SJCRH30 (cell line): ENCODE measurements at places on chromosomes 2 and 18.

DNA sequence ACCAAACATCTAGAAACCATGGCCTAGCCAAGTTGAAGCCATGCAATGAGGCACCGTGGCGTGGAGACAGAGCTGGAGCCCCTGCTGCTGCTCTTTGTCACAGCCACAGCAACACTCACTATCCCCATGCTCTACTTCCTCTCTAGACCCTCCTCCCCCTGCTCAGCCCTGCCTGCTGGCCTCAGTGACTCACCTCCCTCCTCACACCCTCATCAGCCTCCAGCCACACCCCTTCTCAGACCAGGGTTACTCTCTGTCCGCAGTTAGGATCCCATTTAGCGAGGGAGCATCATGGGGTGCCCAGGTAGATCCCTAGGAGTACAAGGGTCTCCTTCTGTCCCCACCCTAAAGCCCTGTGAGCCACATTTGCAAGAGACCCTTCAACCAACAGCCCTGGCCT is 25.4 kb upstream of the SOX11 start:
- H3K36me3 ChIP-seq = no peaks in the 10 kb centered on the region
- DNase-seq = no peak
- H3K27ac ChIP-seq = no peak overlapping the region
- no peaks in the 10 kb centered on the region for H3K27me3 ChIP-seq
- no peaks in the 10 kb centered on the region for H3K4me1 ChIP-seq
- no peak overlapping the region for H3K4me3 ChIP-seq

DNA sequence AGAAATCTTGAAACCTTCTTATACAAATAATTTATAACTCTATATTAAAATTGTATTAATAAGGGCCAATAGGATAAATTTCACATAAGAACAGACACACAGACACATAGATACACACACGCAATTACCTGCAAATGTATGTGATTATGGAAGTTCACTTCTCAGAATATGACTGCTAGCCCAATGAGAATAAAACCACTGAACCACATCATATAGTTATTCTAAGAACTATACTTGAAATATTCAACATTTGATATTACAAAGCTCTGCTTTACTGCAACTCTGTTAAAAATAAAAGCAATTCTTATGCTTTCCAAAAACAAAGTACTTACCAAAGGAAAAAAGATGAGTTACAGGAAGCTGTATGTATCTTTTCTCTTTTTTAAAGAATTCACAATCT is 51.1 kb downstream of the PGAP1 start:
- DNase-seq = no peak
- H3K27me3 ChIP-seq = no peaks in the 10 kb centered on the region
- H3K4me1 ChIP-seq = no peaks in the 10 kb centered on the region
- H3K4me3 ChIP-seq = no peak overlapping the region

- H3K4me3 ChIP-seq = no peak overlapping the region
- no peaks in the 10 kb centered on the region for H3K36me3 ChIP-seq
Observed at GRCh38 chr2:166184789-166185188, 57.0 kb upstream of the SCN1A start.

GRCh38 chr2:99698896-99699295 is 209.1 kb upstream of the REV1 start:
- H3K36me3 ChIP-seq = no peaks in the 10 kb centered on the region
- H3K27ac ChIP-seq = no peak overlapping the region
- no peaks in the 10 kb centered on the region for H3K4me1 ChIP-seq
- no peak for DNase-seq
- peaks cover 3% of the 10 kb centered on the region; the same call in 1 of the 2 replicates for H3K27me3 ChIP-seq

DNA sequence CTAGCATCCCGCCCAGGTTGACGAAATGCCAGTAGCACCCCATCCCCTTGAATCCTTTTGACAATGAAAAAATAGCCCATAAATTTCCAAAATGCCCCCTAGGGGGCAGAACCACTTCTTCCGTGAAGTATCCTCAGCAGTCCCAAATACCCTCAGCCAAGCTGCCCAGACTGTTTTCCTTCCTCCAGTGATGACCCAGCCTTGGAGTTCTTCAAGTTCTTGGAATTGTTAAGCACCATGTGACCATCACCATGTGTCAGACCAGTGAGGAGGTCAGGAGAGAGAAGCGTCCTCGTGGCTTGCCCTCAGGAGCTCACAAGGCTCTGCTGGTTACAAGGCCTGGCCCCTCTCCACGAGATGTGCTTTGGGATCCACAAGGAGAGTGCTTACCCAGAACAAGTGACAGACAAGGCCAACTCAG is 1.4 kb upstream of the SLC23A3 start:
- no peaks in the 10 kb centered on the region for H3K36me3 ChIP-seq
- no peaks in the 10 kb centered on the region for H3K4me1 ChIP-seq
- peak; percentile 69 for DNase-seq
- H3K27me3 ChIP-seq = no peaks in the 10 kb centered on the region
- H3K27ac ChIP-seq = no peak overlapping the region
- no peak overlapping the region for H3K4me3 ChIP-seq

DNA sequence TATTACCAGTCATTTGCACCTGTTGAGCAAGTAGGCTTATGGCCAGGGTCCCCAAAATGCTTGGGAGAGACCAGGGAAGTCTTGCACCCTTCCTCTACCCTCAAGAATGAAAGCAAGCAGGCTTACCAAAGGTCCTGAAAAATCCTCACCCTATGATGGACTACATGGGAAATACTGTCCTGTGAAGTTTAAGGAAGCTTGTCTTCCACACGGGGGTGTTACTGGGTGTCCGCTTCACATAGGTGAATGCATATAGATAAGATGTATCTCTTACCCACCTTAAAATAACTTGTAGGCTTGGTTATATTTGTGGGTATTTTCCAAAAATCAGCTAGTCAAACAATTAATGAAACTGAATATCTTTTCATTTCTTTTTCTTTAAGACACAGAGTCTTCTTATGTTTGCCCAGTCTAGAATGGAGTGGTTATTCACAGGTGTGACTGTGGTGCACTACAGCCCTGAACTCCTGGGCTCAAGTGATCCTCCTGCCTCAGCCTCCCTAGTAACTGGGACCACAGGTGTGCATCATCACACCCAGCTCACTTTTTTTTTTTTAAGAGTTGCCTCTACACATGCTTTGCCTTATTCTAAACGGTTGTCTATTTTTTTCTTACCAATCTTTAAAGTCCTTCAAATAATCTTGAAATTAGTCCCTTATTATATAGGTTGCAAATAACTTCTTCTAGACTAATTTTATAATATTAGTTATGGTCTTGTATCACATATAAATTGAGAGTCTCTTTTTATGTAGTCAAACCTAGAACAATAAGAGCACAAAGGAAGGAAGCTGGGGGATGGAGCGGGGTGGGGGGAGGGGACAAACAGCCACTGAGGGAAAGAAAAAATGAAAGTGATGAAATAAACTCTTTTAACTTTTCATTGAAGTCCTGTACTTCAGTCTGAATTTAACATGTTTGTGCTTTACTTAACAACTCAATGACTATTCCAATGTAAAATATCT is 49.0 kb downstream of the CERKL start:
- no peaks in the 10 kb centered on the region for H3K36me3 ChIP-seq
- no peak overlapping the region for H3K4me3 ChIP-seq
- no peaks in the 10 kb centered on the region for H3K27me3 ChIP-seq
- no peak overlapping the region for H3K27ac ChIP-seq

GRCh38 chr2:136932700-136933099 is 167.4 kb downstream of the THSD7B start:
- DNase-seq = peak; percentile 53
- H3K4me3 ChIP-seq = no peak overlapping the region
- no peaks in the 10 kb centered on the region for H3K36me3 ChIP-seq

GRCh38 chr2:70508711-70509462 is 44.7 kb downstream of the TGFA start:
- H3K4me1 ChIP-seq = peaks cover under 1% of the 10 kb centered on the region
- H3K27ac ChIP-seq = no peak overlapping the region
- H3K36me3 ChIP-seq = no peaks in the 10 kb centered on the region
- no peak for DNase-seq

DNA sequence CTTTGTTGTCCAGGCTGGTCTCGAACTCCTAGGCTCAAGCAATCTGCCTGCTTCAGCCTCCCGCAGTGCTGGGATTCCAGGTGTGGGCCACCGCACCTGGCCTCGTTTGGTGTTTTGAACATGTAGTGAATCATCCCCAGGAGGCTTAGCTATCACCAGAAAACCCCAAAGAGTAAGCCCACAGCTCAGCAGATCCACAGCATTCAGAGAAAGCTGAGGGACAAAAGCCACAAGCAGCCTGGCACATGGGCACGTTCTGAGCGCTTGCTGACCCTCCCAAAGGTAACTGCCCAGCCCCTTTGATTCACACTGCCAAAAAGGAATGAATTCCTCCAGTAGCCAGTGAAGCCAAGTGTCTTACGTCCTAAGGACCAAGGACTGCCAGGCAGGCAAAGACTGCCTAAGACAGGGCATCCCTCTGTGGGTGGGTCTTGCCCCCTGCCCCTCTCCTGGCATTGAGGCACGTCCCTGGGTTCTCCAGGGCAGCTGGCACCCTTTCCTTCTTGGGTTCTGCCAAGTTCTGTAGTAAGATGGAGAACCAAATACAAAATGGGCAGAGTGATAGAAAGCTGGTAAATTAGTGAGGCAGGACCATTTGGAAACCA is 31.7 kb downstream of the MBP start:
- H3K27me3 ChIP-seq = no peaks in the 10 kb centered on the region
- no peak overlapping the region for H3K27ac ChIP-seq
- no peaks in the 10 kb centered on the region for H3K36me3 ChIP-seq
- H3K4me3 ChIP-seq = no peak overlapping the region
- no peak for DNase-seq

GRCh38 chr2:20016346-20016745 is 3.9 kb upstream of the MATN3 start:
- no peak overlapping the region for H3K27ac ChIP-seq
- H3K4me3 ChIP-seq = no peak overlapping the region
- DNase-seq = no peak
- H3K4me1 ChIP-seq = no peaks in the 10 kb centered on the region

- no peak overlapping the region for H3K27ac ChIP-seq
- no peak for DNase-seq
Observed at GRCh38 chr2:176999301-176999700, 213.3 kb upstream of the HNRNPA3 start.

- no peaks in the 10 kb centered on the region for H3K36me3 ChIP-seq
- H3K27ac ChIP-seq = no peak overlapping the region
- no peaks in the 10 kb centered on the region; the same call in 1 of the 2 replicates for H3K4me1 ChIP-seq
- no peak overlapping the region for H3K4me3 ChIP-seq
- no peak for DNase-seq
Observed at GRCh38 chr2:205636549-205637319, 45.6 kb upstream of the NRP2 start.

- DNase-seq = peak; percentile 36
- 0 out of 2 replicates have a peak, but pooled peaks cover 1% of the 10 kb centered on the region for H3K4me1 ChIP-seq
- H3K27me3 ChIP-seq = no peaks in the 10 kb centered on the region
- H3K27ac ChIP-seq = no peak overlapping the region
- no peaks in the 10 kb centered on the region for H3K36me3 ChIP-seq
Observed at GRCh38 chr2:102235491-102235890, 48.7 kb downstream of the IL1RL2 start.

DNA sequence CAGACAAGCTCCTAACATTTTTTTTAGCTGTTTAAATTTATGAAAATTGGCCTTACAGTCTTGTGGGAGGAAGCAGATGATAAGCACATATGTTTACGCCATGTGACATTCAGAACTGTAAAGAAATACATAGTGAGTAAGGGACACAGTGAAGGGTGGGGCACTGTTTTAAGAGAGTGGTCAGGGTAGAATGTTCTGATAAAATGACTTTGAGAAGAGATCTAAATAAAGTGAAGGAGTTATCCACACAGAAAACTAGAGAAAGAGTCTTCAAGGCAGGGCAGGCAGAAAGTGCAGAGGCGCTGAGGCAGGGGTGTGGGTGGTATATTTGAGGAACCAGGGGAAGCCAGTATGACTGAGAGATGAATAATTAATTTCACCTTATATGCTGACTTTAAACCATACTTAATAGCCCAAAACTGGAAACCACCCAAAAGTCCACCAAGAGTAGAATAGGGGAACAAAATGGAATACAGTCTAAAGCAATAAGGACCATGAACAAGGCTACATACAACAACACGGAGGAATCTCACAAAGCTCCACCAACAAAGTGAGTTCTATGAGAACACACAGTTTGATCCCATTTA is 8.6 kb downstream of the MREG start:
- no peaks in the 10 kb centered on the region for H3K36me3 ChIP-seq
- H3K27ac ChIP-seq = no peak overlapping the region
- H3K27me3 ChIP-seq = no peaks in the 10 kb centered on the region
- H3K4me1 ChIP-seq = peaks cover 12% of the 10 kb centered on the region; the same call in 1 of the 2 replicates

- peak; percentile 35 for DNase-seq
- no peak overlapping the region for H3K27ac ChIP-seq
- no peaks in the 10 kb centered on the region for H3K27me3 ChIP-seq
- H3K4me1 ChIP-seq = no peaks in the 10 kb centered on the region
- no peak overlapping the region for H3K4me3 ChIP-seq
Observed at GRCh38 chr18:43563780-43564179, 286.5 kb upstream of the SYT4 start.
